Muscle of arm (tissue), 14 donors: ENCODE measurements at places on chromosomes 5 and 9.

GRCh38 chr9:70587201-70587600 lies 172.7 kb upstream of the KLF9 start:
- DNase-seq: no peak

DNA sequence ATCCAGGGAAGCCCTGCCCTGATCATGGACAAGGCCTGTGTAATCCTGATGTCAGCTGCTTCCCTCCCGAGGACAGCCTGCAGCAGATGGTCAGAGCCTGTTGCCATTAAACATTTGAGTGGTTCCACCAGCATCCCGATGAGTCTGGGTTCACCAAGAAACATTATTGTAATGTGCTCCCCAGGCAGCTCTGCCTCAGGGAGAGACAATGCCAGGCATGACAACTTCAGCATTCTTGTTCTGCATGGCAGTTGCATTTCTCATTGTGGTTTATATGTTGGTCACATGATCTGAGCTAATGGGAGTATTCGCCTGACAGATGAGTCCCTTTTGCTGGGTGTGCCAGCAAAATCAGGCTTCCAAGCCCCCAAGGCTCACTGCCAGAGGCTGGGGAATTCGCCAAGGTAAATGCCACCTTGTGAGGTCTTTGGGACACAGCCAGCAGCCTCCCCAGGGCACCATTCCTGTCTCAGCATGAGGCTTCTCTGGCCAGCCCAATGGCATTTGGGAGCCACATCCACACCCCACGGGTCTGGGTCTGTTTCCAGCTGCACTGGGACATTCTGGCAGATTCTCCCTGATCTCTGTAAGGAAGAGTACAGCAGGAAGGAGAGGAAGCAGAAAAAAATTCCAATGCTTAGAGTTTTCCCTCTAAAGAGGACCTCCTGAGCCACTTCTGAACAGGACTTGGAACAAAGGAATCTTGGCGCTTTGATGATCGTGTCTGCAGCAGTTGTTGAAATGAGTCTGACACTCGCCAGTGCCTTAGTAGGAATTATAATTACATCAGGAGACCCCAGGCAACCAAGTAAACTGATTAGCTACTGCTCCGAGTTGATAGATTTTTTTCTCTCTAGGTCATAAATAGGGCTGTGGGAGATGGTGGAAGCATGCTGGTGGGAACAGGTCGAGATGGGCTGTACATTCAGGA lies 18.7 kb downstream of the KCNIP1 start:
- peak; percentile 26 for DNase-seq

DNA sequence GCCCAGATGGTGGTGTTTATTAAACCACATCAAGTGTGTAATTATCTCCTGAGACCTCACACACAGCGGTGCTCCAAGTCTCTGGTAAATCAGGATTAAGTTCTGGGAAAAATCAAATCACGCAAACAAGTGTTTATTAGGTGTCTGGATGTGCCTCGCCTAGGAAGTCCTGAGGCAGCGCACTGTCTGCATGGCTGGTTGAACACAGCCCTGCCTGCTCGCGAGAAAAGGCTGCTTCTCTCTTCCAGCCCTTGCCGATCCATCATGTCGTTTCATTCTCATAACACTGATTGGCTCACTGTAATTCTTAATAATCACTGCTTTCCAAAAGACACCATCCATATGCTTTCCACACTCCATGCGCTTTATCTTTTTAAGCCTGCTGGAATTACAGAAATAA lies 229.6 kb upstream of the DAP start:
- DNase-seq: no peak

DNA sequence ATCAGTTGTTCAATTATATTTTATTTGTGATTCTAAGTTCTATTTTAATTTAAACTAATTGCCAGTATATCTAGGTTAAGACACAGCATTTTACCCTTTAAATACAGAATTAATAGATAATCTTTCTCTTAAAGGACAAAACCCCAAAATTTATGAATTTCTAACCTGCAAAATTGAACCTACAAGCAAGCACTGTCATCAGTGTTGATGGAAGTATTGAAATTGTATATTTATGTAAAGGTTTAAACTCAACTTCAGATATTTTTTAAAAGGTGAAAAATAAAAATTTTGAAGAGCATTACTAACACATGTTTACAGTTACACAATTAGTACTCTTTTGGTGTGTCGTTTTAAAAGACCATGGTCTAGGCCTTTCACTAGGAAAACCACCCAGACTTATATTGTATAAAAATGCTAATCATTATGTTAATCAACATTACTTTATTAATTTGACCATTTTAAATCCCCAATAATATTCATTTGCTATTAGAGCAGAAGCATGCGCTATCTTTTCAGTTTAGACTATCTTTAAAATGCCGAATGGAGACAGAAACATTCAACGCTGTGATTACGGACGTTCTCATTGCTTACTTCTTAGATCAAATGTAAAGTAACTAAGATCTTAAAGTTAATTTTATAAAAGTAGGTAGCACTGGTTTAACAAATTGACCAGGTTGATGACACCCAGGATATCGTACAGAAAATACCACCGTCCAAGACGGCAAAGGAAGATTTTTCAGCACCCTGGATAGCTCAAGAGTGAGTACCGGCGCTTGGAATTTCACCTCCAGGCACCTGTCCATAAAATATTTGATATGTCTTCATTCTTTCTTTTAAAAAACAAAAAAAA lies 3.2 kb downstream of the OTP start:
- no peak for DNase-seq
